NCI-H446 treated with DMSO at 0.1 percent for 48 hours (cell line): ENCODE measurements at places on chromosomes 13 and 19.

DNA sequence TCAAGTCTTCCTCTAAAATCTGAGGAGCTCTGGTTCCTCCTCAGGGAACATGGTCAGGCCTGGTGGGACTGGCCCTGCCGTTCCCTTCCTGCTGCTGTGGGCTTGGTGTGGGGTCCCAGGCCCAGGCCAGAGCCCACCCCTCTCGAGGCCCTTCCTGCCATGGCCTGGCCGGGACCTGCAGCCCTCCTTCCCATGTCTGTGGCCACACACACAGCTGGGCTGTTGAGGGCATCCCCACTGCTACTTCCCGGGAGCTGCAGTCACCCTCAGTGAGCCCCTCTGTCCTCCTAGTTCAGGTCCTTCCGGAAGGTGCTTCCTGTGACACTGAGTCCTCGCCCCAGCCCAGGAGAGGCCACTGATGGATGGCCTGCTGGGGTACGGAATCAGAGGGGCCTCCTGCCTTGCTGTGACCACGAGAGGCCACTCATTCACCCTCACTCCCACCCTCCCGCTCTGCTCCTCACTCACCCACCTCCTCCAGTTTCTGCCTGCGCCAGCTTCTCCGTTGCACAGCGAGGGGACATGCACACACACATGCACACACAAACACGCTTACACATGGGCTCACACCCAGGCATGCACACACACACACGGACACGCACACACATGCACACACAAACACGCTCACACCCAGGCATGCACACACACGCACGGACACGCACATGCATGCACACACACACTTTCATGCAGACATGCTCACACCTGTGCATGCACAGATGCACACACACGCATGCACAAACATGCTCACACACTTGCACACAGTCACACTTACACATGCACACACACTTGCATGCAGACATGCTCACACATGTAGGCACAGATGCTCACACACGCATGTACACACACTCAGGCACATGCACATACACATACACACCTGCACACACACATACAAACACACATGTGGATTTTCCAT is 7.3 kb upstream of the MCF2L start:
- no peak for DNase-seq

- DNase-seq: no peak
Observed at GRCh38 chr19:18446811-18447359, 9.0 kb upstream of the ISYNA1 start.

- DNase-seq: no peak
Observed at GRCh38 chr19:38049105-38049649, 142.2 kb downstream of the SIPA1L3 start.

- DNase-seq: no peak
Observed at GRCh38 chr13:96858133-96858826, 136.0 kb downstream of the OXGR1 start.

DNA sequence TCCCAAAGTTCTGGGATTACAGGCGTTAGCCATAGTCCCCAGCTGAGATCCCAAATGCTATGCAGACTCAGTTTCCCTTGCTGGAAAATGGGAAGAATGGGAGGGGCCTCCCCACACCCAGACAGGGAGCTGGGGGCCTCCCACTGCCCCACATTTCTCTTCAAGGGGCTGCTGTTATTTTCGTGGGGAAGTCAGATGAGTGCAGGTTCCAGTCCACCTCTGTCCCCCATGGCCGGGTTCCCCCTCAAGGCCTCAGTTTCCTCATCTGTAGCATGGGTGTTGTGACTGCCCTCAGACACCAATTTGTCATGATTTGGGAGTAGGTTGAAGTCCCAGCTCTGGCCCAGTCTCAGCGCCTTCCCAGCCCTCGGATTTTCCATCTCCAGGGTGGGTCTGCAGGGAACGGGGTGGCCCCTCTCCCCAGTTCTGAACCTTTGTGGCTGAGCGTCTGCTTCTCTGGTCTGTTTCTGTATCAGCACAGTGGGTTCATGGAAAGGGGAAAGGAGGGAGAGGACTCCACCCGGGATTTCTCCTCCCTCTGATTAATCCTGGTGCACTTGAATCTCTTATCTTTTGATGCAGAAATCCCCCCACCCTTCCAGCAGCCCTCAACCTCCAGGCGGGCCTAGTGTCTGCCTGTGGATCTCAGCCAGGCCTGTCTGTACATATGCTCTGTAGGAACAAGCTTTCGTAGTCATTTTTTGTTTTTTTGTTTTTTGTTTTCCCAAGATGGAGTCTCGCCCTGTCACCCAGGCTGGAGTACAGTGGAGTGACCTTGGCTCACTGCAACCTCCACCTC is 12.2 kb downstream of the NFIC start:
- DNase-seq: no peak

DNA sequence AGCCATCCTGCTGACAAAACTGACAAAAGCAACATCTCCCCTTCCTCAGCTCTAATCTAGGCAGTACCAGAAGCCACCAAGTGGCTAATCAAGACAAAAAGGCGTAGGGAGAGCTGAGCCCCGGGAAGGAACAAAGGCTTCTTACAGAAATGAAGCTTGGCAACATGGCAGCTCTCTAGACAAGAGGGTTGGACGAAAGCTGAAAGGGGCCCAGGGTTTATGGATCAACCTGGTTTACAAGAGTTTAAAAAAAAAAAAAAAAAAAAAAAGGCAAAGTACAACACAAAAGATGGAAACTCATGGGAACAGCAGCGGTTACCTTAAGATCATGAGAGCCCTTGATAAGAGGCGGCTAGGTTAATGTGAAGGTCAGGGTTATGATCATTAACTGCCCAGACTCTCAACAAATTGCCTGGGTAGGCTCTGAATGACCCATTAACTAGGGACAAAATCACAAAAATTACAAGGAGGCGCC is 14.0 kb downstream of the ZC3H4 start:
- no peak for DNase-seq

DNA sequence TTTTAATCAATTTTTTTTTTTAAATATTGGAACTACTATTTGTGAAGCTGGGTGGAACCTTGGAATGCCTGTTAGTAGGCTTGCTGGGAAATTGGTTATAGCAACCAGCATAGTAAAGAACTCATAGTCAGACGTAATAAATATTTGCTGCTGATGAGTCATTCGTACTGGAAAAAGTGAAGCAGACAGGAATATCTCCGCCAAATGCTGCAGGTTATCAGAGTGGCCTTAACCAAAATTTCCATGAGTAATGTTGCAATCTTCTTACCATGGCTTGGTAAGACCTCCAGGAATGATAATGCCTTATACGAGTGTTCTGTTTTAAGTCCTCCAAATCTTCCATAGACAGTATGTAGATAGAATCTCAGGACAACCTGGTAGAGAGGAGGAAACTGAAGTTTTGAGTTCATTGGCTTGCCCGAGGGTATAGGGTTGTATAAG is 34.2 kb downstream of the MBNL2 start:
- no peak for DNase-seq

DNA sequence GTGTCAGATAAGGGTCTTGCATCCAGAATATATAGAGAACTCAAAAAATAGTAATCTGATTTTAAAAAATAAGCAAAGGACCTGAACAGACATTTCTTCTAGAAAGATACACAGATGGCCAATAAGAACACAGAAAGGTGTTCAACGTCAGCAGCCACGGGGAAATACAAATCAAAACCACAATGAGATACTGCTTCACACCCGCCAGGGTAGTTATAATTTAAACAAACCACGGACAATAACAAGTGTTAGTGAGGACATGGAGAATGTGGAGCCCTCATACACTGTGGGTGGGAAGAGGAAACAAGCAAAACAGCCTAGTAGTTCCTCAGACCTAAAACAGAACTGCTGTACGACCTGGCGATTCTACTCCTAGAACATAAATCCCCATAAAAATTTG is 26.7 kb upstream of the NAPA start:
- DNase-seq: no peak

GRCh38 chr13:109646423-109646822 is 140.0 kb downstream of the IRS2 start:
- no peak for DNase-seq

- DNase-seq: no peak
Observed at GRCh38 chr19:50199259-50199555, 4.2 kb upstream of the MYH14 start.

DNA sequence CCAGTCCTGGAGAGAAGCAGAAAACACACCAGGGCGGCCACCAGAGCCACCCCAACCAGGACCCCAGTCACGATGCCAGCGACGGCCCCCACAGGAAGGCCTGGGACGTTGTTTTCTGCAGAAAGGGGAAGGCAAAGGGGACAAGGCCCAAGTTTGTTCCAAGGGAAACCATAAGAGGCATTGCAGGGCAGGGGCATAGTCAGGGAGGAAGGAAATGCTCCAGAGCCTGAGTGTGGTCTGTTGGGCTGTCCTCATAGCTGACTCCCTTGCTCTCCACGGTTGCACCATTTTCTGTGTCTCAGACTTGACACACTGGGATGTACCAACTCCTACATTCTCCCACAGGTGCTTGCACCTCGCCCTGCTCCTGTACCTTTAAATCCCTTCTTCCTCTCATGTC is 5.2 kb downstream of the CEACAM4 start:
- no peak for DNase-seq

- DNase-seq: no peak
Observed at GRCh38 chr19:55259540-55260210, 858 bp upstream of the PPP6R1 start.

DNA sequence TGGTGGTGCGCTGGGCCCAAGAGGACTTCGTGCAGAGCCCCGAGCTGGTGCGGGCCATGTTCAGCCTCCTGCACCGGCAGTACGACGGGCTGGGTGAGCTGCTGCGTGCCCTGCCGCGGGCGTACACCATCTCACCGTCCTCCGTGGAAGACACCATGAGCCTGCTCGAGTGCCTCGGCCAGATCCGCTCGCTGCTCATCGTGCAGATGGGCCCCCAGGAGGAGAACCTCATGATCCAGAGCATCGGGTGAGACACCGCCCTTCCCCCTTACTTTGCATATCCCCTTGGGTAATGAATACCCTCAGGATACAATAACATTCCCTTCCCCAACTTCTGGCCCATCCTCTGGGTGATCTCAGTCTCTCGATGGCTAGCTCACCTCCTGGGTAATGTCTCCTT is 60.9 kb downstream of the RYR1 start:
- DNase-seq: no peak
